ENCODE measurements at places on chromosomes 7 and 10.

GRCh38 chr10:73997787-73998622 is at the start of gene VCL:
Gene VCL (plus strand): TSS chr10:73998116. CDS start chr10:73998208, 92 bp downstream.
- peak; percentile 88 for DNase-seq

- DNase-seq: no peak
Observed at GRCh38 chr7:37216156-37216852, 232.4 kb downstream of the ELMO1 start.

GRCh38 chr7:46032942-46033341 is 111.9 kb upstream of the IGFBP3 start:
- DNase-seq: peak; percentile 83

- no peak for DNase-seq
Observed at GRCh38 chr7:128360359-128360678, 1.2 kb downstream of the PRRT4 start.

DNA sequence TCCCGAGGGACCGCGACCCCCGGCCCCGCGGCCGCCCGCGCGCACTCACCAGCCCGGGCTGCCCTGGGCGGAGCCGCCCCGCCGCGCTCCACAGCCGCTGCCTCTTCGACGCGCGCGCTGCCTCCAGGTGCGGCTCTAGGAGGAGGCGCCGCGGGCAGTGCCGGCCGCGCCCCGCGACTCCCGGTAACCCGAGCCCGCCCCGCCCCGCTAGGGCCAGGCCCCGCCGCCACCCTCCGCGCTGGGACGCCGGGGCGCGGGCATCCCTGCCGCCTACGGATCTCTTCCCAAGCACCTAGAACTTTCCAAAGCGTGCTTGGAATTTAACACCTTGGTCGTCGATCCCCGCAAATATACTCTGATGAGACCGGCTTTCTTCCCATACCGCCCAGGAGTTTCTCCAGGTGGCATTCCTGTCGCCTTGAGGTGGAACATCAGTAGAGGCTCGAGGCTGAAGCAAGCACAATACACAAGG is at the start of gene SLC26A5:
Gene SLC26A5 (minus strand): TSS at position 159 of the 472 bp plus-strand sequence. CDS start 24,693 bp downstream, outside the sequence.
- no peak for DNase-seq

DNA sequence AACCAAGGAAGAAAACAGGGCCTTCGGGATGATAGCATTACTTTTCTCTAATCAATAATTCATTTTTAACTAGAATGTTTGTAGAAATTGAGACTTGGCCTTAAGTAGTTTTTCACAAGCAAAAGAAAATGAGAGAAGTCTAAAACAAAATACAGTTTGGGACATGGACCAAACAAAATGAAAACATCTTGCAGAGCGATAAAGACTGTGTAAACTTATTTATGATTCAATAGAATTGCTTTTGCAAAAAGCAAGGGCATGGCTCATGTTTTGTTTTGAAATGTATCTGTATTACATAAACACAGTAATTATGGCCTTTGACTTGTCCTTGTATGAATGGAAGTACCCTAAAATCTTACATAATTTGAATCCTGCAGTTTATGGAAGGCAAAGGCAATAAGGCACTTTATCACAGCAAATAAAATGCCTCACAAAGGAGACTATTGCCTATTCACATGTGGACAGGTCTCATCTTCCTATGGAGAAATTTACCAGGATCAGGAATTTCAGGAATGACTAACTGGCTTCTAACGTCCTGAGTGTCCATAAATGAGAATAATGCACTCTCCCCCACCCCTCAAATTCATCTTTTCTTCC is 295.2 kb downstream of the PTEN start:
- DNase-seq: no peak

DNA sequence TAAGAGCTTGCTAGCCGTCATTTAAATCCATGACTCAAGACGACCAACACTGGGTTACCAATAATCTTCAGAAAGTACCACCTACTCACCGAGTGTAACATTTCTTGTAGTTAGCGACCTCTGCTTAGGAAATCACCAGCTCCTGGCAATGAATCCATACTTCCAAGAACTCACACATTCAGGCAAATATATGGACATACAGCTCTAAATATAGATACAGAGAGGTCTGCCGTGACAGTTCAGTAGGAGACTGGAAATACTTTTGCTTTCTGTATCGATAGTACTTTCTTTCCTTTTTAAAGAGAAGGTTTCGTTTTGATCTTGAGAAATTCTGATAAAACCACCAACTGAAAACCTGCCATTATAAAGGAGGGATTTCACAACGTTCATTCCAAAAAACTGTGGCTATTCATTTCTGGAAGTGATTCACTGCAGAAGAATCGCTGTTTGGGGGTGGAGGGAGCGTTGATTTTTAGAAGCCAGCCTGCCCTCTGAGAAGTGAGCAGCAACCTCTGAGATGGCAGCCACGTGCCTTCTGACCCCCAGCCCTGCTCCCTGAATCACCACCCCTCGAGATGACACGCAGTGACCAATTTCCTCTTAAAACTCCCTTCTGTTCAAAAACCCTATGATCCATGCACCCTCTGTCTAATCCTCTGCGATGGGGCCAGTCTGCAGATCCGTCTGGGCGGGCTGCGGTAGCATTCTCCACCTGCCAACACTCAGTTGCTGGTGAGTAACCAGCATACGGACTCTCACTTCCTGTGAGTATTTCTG is 179.0 kb upstream of the KLF14 start:
- peak; percentile 97 for DNase-seq

- no peak for DNase-seq
Observed at GRCh38 chr7:93205046-93205445, 21.2 kb downstream of the HEPACAM2 start.

DNA sequence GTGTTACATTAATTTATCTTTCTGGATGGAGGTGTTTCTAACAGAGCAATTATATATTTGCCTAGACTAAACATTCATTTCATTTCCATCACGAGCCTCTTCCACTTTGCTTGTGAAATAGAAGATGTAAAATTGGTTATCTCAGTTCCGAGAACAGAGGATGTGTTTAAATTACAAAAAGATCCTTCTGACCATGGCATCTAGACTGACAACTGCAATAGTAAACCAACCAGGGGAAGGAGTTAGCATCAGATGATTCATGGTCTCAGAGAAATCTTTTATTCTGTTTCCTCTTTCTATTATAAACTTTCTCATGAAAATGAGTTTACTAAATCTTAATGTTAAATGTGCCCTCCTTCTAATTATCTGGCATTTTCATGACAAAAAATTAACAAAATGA is 149.8 kb upstream of the WDR11 start:
- no peak for DNase-seq

- no peak for DNase-seq
Observed at GRCh38 chr10:124047427-124048152, 45.8 kb downstream of the CHST15 start.

DNA sequence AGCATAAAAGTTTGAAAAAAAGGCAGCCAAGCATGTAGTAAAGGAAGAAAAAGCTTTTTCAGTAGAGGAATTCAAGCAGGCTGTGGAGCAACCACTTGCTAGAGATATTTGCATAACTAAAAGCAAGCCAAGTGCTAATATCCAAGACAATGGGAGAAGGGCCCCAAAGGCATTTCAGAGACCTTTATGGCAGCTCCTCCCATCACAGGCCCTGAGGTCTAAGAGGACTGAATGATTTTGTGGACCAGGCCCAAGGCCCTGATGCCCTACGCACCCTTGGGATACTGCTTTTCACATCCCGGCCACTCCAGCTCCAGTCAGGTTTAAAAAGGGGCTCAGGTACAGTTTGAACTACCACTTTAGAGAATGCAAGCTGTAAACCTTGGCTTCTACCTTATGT is 261.7 kb upstream of the SEMA3C start:
- no peak for DNase-seq

GRCh38 chr10:112961609-112962008 is 11.6 kb downstream of the TCF7L2 start:
- no peak for DNase-seq

DNA sequence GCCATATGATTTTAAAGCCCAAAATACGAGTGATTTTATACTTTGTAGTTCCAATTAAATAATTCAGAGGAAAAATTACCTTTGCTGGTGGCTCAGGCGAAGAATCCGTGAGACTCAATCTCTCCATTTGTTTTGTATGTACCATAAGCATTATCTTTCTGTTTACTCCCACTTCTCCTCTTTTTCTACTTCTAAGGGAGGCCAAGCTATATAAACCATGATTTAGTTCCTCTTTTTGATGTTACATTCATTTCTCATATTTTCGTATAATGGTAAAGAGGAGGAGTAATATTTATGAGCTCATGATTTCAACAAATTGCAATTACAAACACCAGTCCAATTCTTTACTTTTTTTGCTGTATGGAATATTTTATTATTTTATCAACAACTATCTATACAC is 50.6 kb upstream of the TES start:
- DNase-seq: no peak

GRCh38 chr7:106216517-106216922 is 68.3 kb downstream of the NAMPT start:
- DNase-seq: peak; percentile 68

- DNase-seq: no peak
Observed at GRCh38 chr7:131640686-131641085, 84.3 kb upstream of the PODXL start.

DNA sequence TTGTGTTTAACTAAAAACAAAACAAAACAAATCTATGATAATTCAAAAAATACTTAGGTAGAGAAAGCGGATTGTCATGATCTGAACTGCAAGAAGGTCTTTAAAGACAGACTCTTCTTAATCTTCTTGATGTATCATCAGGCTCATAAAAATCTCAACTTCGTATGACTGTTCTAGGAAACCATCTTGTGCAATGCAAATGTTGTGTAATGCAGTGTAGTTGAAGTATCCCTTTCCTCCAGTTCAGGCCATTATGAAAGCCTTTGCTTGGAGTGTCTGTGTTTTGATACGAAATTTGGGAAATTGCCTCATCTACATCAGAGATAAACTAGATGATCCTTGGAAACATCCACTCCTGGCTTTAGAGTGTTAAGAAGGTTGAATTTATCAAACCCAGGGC is 30.9 kb downstream of the CDK1 start:
- DNase-seq: peak; percentile 74

- no peak for DNase-seq
Observed at GRCh38 chr7:139743267-139743966, 34.4 kb downstream of the HIPK2 start.

DNA sequence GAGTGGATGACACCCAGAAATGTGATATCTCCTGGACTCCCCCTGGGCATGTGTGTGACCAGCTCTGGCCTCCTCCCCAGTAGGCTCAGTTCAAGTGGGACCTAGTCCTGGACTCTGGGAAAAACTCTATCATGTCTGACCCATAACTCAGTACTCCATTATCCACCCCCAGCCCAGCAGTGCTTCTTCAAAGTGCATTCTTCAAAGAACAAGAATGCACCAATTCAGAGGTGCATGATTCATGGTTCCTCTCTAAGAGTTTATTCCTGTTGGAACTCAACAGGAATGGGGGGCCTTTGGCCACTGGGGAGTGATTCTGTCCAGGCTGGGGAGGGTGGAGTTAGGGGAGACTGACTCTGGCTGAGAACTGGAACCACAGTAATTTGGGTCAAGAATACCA is 173.6 kb upstream of the CXCL12 start:
- no peak for DNase-seq

DNA sequence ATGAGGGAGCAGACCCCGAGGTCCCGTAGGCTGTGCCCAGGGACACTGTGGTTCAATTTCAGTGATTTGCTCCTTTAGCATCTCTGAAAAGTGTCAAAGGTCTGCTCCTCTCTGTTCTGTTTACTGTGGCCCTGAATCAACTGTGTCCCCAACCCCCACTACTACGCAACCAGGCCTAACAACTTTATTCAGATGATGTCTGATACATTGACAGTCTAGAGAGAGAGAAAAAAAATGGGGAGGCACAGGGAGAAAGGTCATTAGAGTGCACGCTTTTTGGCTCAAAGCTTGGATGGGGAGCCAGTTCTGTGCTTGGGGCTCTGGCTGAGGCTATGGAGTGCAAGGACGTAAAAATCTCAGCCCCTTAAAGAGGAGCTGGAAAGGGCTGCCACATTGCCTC is 77.9 kb downstream of the FAM107B start:
- no peak for DNase-seq

GRCh38 chr10:74406006-74406405 is 255.0 kb downstream of the ADK start:
- no peak for DNase-seq

DNA sequence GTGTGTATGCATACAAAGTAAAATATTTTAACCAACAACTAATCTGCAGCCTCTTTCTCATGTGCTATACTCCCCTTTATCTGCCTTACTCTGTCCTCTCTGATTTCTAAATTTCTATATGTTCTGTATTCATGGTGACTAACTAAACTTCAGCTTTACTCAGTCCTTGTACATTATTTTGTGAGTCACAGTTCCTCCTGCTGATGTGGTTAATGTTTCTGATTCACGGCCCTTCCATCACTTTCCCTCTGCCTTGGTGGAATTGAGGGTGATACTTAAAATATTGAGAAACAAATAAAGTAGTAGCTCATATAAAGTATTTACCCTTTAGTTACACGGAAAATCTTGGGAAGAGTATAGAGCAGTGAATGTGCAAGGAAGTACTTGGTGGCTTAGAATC is 899.1 kb upstream of the ZWINT start:
- DNase-seq: no peak

DNA sequence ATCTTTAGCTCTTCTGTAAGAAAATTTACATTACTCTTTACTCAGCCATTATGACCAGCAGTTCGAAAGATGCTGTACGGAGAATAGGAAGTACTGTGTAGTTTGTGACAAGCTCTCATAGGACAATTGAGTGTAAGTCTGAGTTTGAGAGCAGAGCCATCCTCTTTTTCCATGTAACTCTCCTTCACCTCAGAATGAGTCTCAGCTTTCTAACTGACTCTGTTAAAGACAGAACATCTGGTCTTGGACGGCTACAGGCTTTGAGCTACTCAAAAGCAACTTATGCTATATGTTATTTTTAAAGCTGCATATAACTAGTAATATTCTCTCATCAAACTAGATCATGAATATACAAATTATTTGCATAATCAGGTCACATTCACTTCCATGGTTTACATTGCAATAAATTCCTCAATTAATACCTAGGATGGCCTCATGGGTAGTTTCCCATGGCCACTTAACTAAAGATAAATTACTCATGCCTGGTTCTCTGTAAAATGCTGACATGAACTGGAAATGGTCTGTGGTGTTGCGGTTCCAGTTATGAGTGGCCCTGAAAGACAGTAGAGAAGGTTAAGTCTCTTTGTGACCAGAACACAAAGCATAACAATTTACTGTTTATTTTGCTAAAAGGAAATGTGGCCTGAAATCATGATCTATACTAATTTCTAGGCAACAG is 358.7 kb downstream of the PHF14 start:
- DNase-seq: no peak

GRCh38 chr7:42347616-42348015 is 110.6 kb upstream of the GLI3 start:
- DNase-seq: no peak

- no peak for DNase-seq
Observed at GRCh38 chr7:151591866-151592265, 72.2 kb upstream of the RHEB start.

DNA sequence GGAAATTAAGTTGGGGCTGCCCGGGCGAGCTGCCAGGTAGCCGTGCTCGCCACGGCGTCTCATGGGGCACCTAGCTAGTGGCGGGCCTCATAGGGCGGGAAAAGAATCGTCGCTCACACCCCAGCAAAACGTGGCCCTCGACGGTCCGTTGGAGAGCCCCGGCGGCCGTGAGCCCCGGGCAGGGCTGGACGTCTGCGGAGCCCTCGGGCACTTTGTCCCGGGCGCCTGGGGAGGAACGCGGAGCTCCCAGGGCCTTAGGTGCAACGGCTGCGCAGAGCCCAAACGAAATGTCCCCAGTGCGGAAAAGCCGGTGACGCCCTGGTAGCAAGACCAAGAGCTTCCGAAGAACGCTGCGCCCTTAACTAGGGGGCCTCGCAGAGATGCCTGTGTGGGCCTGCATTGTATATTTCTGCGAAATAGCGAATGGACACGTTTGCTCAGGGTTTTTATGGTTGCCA is 866 bp upstream of the SFMBT2 start:
- no peak for DNase-seq
